ENCODE measurements at places on chromosomes 11 and 22. TPM values are rescaled to one million over a fixed set of nuclear protein-coding genes. Genes with fewer than 3 reads are reported as not detected.

DNA sequence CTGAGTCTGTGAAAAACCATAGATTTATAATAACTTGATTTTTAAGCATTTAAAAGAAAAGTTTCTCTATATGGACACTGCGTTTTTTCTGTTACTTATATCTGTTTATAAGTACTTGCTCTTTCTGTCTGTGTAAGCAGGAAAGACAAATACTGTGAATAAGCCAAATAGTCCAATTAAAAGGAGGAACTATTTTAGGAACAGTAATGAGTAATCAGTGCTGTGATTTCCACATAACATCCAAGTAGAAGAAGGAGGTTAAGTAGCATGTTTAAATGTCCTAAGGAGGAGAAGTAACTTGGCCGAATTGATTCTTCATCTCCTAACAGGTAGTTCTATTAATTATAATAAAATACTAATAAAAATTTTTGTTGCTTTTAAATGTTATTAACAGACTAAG is 40.8 kb downstream of the ZNF214 start:
- peak; percentile 65 for DNase-seq
- H3K4me3 ChIP-seq, result no peak overlapping the region
- no peaks in the 10 kb centered on the region for H3K4me1 ChIP-seq
- no peaks in the 10 kb centered on the region for H3K27me3 ChIP-seq

GRCh38 chr11:76654980-76655379 is 15.6 kb downstream of the LRRC32 start:
- DNase-seq, result no peak
- no peaks in the 10 kb centered on the region for H3K27me3 ChIP-seq
- no peak overlapping the region for H3K4me3 ChIP-seq
- H3K36me3 ChIP-seq, result peaks cover 5% of the 10 kb centered on the region
- peaks cover 36% of the 10 kb centered on the region for H3K4me1 ChIP-seq
- peak overlapping the region; percentile 94 for H3K27ac ChIP-seq

DNA sequence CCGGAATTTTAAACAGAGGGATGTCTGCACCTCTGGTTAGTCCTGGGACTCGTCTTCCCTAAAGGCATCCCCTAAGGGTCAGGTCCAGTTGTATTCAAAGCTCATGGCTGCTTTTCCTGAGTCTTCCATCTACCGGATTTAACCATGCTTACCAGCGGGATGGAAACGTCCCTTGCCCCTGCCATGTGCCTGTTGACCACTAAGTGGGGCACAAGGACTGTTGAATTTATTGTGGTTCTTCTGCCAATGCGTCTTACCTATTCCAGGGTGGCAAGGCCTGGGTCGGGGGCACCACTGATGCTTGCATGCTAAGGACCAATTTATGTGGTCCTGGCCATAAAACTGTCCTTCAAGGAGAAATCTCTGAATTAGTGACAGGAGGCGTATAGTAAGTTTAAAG is 25.6 kb downstream of the ANKRD42 start:
- no peak overlapping the region for H3K4me3 ChIP-seq
- no peaks in the 10 kb centered on the region for H3K27me3 ChIP-seq
- no peak for DNase-seq
- no peaks in the 10 kb centered on the region for H3K36me3 ChIP-seq

- no peak overlapping the region for H3K4me3 ChIP-seq
- peaks cover 19% of the 10 kb centered on the region for H3K4me1 ChIP-seq
- no peaks in the 10 kb centered on the region for H3K27me3 ChIP-seq
- no peak for DNase-seq
- no peaks in the 10 kb centered on the region for H3K36me3 ChIP-seq
Measured at GRCh38 chr11:3946455-3947017, 91.1 kb downstream of the STIM1 start.

DNA sequence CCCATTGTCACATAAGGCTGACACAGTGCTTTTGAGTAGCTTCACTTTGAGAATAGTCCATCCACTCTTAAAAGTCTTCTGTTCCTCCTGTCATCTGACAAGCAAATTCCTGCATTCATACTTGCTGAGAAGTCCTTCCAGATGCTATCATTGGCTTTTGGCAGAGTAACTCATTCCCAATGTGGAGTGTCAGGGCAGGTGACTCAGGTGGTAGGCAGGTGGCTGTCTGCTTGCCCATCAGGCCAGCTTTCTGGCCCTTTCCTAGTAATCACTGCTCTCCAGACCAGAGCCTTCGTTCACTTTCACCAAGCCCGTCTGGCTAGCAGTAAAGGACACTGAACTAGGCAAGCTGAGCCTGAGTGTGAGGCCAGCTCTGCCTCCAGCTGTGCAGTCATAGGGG is 162.5 kb upstream of the CCDC90B start:
- no peaks in the 10 kb centered on the region for H3K4me1 ChIP-seq
- no peaks in the 10 kb centered on the region for H3K36me3 ChIP-seq
- no peaks in the 10 kb centered on the region for H3K27me3 ChIP-seq

DNA sequence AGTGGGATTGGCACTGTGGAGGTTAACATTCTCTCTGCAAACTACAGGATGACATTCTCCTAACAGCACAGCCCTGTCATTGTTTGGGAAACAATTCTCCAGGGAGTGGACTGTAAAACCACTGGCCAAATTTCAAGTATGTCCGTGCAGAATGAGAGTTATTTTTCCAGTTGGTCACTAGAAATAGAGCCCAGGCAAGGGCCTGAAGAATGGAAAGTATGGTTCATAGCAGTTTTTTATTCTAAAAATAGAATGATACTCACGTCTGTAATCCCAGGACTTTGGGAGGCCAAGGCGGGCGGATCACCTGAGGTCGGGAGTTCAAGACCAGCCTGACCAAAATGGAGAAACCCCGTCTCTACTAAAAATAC is 39.0 kb upstream of the CD44 start:
- peak; percentile 71 for DNase-seq
- H3K4me3 ChIP-seq, result no peak overlapping the region
- no peaks in the 10 kb centered on the region for H3K27me3 ChIP-seq
- H3K27ac ChIP-seq, result peak overlapping the region; percentile 4
- H3K36me3 ChIP-seq, result no peaks in the 10 kb centered on the region

DNA sequence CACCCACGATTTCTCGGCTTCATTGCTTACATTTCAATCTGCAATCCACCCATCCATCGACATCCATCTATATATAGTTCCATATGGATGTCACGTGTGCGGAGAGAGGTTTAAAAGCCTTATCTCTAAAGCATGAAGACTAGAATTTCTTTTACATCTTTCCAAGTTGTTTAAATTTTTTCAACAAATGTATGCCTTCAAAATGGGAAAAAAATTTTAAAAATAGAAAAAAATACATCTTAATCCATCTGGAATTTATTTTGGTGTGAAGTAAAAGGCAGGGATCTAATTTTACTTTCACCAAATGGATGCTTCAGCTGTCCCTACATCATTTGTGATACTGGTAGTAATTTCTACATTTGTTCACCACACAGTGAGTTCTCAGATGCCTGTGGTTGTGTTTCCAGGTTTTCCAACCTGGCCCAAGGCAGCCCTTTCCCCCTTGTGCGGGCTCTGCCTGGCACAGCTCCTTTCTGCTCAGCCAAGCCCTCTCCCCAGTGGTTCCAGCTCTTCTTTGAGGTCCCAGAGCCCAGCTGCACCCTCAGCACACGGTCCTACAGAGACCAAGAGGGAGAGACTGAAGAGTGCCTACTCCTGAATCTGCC is 37.6 kb upstream of the KLHL35 start:
- peaks cover 33% of the 10 kb centered on the region for H3K4me1 ChIP-seq
- H3K4me3 ChIP-seq, result no peak overlapping the region
- H3K27ac ChIP-seq, result no peak overlapping the region
- no peaks in the 10 kb centered on the region for H3K36me3 ChIP-seq

DNA sequence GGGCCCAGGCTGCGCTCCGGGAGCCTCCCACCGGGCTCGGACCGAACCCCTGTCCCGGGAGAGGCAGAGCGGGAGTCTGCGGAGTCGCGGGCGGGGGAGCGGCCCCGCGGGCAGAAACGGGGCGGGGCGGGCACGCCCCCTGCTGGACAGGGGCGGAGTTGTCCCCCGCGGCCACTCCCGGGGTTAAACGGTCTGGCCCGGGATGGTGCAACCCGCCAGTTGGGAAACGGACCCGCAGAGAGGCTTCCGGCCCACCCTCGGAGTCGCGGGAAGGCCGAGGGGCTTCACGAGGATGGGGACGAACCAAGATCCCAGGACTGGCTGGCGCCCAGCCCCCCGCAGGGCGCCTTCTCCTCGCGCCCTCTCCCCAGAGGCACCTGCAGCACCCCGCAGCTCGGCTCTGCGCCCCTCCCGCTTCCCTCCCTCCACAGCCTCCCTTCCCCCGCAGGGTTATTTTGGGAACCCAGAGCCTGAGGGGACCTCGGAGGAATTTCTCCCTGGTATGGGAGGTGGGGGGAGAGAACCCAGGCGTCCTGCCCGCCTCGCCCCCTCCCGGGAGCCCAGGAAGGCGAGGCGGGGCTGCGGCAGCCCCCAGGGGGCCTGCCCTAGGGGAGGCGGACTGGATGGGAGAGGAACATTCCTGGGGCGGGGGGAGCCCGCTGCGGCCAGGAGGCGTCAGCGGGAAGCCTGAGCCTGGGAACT is 902 bp downstream of the RASGRP2 start:
- H3K36me3 ChIP-seq, result no peaks in the 10 kb centered on the region
- peaks cover 12% of the 10 kb centered on the region for H3K4me1 ChIP-seq
- no peak for DNase-seq
- H3K27ac ChIP-seq, result no peak overlapping the region

- H3K4me1 ChIP-seq, result peaks cover 13% of the 10 kb centered on the region
- H3K4me3 ChIP-seq, result no peak overlapping the region
- no peak overlapping the region for H3K27ac ChIP-seq
- peak; percentile 38 for DNase-seq
- H3K27me3 ChIP-seq, result no peaks in the 10 kb centered on the region
- peaks cover 25% of the 10 kb centered on the region for H3K36me3 ChIP-seq
Measured at GRCh38 chr22:50271519-50271970, 1.4 kb upstream of the MAPK11 start.

GRCh38 chr11:65896034-65896999 is 3.9 kb downstream of the FOSL1 start:
- H3K4me3 ChIP-seq, result peak overlapping the region; percentile 98
- peak overlapping the region; percentile 28 for H3K27ac ChIP-seq
- no peak for DNase-seq
- peaks cover 46% of the 10 kb centered on the region for H3K36me3 ChIP-seq
- peaks cover 35% of the 10 kb centered on the region for H3K4me1 ChIP-seq

DNA sequence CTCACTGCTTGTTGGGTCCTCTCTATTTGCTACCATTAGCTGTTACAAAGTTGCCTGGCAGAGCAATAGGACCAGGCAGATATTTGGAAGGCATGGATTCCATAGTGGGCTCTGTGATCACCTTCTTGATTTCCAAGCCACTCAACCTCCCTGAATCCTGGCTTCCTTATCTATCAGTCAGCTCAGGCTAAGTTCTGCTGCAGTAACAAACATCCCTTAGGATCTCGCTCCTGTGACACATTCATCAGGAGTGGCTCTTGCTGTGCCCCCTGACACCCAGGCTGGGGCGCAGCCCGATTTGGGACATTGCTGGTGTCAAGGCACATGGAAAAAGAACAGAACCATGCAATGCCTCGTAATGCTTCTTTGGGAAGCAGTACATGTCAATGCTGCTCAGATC is 503.9 kb downstream of the TBC1D22A start:
- H3K4me1 ChIP-seq, result no peaks in the 10 kb centered on the region
- H3K27me3 ChIP-seq, result no peaks in the 10 kb centered on the region
- no peaks in the 10 kb centered on the region for H3K36me3 ChIP-seq
- no peak for DNase-seq
- no peak overlapping the region for H3K27ac ChIP-seq

DNA sequence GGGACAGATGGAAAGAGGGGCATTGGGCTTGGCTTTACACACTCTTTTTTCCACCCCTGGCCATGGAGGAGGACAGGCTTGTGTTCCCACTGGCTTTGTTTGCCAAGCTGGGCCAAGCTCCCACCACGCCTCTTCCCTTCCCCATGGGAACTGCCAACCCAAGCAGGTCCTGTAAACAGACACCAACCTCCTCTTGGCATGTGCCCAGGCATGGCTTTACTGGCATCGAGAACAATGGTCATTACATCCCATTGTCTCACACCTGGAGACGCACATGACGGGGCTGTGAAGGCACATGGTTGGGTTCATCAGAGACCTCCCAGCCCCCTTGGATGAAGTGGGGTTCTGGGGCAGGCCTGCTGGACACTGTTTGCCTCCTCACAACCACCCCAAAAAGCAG is 11.7 kb downstream of the SEC14L3 start:
- H3K36me3 ChIP-seq, result no peaks in the 10 kb centered on the region
- H3K4me1 ChIP-seq, result no peaks in the 10 kb centered on the region
- H3K27ac ChIP-seq, result no peak overlapping the region

DNA sequence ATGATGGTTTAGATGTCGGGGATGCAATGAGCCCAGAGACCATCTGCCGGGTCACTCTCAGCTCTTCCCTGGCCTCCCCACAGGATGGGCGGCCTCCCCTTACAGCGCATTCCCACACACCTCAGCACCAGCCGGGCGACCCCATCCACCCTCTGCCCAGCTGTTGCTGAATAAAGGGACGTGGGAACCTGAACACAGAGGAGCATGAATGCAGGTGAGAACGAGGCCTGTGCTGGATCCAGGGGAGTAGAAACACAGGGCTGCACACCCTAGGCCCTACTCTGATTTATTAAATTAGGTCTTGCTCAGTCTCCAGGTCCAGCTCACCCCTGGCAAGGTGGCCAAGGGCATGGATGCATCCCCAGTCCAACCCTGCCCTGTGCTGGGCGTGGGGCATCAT is 180.5 kb downstream of the CTTN start:
- H3K27ac ChIP-seq, result no peak overlapping the region
- no peaks in the 10 kb centered on the region for H3K27me3 ChIP-seq
- H3K36me3 ChIP-seq, result no peaks in the 10 kb centered on the region
- H3K4me1 ChIP-seq, result no peaks in the 10 kb centered on the region

GRCh38 chr22:30885001-30885366 is 83.6 kb downstream of the MORC2 start:
- H3K4me1 ChIP-seq, result no peaks in the 10 kb centered on the region
- no peak overlapping the region for H3K4me3 ChIP-seq
- H3K27me3 ChIP-seq, result no peaks in the 10 kb centered on the region
- H3K27ac ChIP-seq, result no peak overlapping the region
- DNase-seq, result no peak

DNA sequence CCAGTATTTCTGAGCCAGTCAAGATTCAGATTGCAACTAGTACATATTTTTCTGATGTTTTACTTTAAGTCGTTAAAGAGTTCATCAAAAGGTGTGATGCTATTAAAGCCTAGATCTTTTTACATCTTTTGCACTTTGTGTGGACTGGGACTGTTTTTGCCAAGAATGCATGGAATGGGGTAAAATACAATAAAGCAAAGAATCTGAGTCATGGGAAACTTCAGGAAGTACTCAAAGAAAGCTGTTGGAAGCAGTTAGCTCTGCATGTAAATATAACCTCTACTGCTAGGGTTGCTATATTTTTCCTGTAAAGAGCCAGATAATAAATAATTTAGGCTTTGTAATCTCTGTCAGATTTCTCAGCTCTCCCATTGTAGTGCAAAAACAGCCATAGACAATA is 20.9 kb downstream of the ATXN10 start:
- H3K27ac ChIP-seq, result no peak overlapping the region
- H3K36me3 ChIP-seq, result peaks cover 25% of the 10 kb centered on the region
- H3K27me3 ChIP-seq, result no peaks in the 10 kb centered on the region
- peaks cover 24% of the 10 kb centered on the region for H3K4me1 ChIP-seq
- no peak overlapping the region for H3K4me3 ChIP-seq

GRCh38 chr11:102560555-102561011 is 30.0 kb upstream of the MMP7 start:
- peak overlapping the region; percentile 54 for H3K4me3 ChIP-seq
- H3K4me1 ChIP-seq, result no peaks in the 10 kb centered on the region
- no peaks in the 10 kb centered on the region for H3K36me3 ChIP-seq
- peak; percentile 52 for DNase-seq
- H3K27ac ChIP-seq, result no peak overlapping the region

RAG1 gene
- 0.72 TPM for total RNA-seq

KRTAP5-7 gene
- total RNA-seq, result not detected

CEND1 gene
- 0.90 TPM for total RNA-seq

PDE2A gene
- total RNA-seq, result not detected

SERPIND1 gene
- not detected for total RNA-seq

CRYBB2 gene
- not detected for total RNA-seq

SLC35F2 gene
- 16.9 TPM for total RNA-seq

SLC22A8 gene
- total RNA-seq, result not detected
